ENCODE measurements at places on chromosomes 4 and X. TPM values are rescaled to one million over a fixed set of nuclear protein-coding genes. Genes with fewer than 3 reads are reported as not detected.
A peak's percentile ranks its signal among the peaks of the same experiment; 100 is the strongest.

DNA sequence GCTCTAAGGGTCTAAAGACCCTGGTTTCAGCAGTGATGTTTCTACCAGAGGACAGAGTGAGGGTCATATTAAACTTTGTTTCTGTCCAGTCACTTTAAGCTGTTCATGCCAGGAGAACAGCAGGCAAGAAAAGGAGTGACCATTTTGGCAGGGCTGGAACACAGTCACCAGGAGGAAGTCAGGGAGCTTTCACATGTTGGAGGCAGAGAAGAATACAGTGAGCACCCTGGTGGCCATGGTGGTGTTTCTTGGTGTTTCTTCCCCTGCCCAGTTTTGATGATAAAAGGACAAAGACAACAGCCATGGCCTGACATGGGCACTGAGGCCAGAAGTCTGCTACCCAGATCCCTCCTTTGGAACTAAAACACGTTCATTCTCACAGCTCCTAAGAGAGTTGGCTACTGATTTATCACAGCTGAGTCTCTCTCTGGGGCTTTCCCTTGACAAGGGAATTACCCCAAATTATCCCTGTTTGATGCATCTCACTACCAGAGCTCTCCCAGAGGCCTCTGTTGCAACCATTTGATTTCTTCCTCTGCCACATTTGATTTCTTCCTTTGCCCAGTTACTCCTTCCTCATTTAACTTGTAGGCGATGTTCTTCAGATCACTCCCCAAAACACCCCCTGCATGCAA is 106.4 kb upstream of the NWD2 start:
- no peak for DNase-seq

GRCh38 chr4:37567836-37568235 is 118.3 kb downstream of the RELL1 start:
- DNase-seq: no peak

GRCh38 chr4:137981277-137981676 is 260.9 kb downstream of the SLC7A11 start:
- no peak for DNase-seq

- DNase-seq: no peak
Observed at GRCh38 chr4:38114386-38115150, 154.4 kb downstream of the PTTG2 start.

GRCh38 chrX:70464051-70464450 is 19.4 kb downstream of the DLG3 start:
- no peak for DNase-seq

- DNase-seq: peak; percentile 6
Observed at GRCh38 chr4:111283066-111283677, 660.3 kb upstream of the PITX2 start.

Gene PNMA6F
- total RNA-seq: not detected

Gene NSDHL
- total RNA-seq: 31.2 TPM
